ENCODE measurements at places on chromosomes 1 and 21.

- no peak for DNase-seq
These were observed 86.7 kb upstream of the ZRANB2 start for GRCh38 chr1:71167505-71167904.

- DNase-seq = peak; percentile 11
These were observed 2.5 kb downstream of the VWA1 start for GRCh38 chr1:1437904-1438376.

- DNase-seq = no peak
These were observed 156.2 kb upstream of the CAMK1G start for GRCh38 chr1:209427277-209427676.

GRCh38 chr1:200442023-200442422 is 32.2 kb upstream of the ZNF281 start:
- no peak for DNase-seq

- DNase-seq = no peak
These were observed 108.6 kb upstream of the RAB3GAP2 start for GRCh38 chr1:220380885-220381284.

GRCh38 chr1:114316204-114316603 is 162.5 kb upstream of the SYT6 start:
- DNase-seq = no peak

GRCh38 chr1:32199717-32200072 is 700 bp upstream of the CCDC28B start:
- DNase-seq = no peak

DNA sequence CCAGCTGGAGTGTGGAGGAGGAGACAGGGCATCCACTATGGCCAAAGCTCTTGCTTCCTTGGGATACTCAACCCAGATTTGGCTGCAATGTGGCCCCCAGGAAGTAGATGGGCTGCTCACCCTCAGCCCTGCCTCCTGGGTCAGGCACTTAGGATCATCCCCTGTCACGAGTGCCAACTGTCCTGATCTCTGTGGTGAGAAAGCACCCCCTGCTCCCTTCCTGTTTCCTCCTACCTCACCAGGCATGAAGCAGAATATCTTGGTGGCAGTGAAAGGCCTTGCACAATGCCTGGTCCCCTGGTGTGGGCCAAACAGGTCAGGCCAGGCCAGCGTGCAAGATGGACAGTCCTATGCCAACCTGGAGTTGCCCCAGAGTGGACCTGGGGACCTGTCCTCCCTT is 211.7 kb downstream of the GRIK3 start:
- no peak for DNase-seq

GRCh38 chr1:38783640-38784229 is 75.8 kb downstream of the RRAGC start:
- no peak for DNase-seq

DNA sequence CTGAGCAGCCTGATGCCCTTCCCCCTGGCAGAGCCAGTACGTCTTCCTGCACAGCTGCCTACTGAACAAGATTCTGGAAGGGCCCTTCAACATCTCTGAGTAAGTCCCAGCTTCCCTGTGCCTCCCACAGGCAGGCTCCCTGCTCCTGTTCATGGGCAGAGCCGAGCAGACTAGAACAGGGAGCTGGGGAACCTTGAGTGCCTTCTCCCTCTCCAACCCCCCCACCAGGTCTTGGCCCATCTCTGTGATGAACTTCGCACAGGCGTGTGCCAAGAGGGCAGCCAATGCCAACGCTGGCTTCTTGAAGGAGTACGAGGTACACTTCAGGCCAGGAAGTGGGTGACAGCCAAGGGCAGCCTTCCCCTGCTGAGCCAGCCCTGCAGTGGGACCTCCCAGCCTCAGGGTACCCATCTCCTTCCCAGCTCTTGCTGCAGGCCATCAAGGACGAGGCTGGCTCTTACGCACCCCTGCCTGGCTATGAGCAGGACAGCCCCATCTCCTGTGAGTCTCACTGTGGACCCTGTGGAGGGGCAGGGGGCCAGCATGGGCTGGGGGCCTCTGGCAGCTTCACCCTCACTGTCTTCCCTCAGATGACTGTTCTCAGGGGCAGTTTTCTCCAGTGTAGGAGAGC is 6.4 kb upstream of the LGR6 start:
- no peak for DNase-seq

DNA sequence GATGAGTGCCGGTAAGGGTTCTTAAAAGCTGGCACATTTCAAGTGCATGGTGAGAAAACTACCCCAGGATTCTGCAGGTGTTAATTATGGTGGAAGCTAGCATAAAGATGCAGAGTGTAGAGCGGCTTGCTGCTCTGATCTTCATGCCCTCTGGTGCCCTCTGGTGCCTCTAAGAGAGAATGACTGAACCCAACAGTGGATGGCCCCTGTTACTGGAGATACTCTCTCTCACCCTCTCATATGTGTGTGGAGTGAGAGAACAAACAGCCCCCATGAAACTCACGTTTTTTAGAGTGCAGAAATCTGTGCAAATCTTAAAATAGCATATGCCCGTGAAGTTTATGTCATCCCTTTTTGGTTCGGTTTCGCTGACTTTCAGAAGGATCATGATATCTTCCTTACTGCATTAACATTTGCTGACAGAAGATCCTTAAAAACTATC is 90.0 kb downstream of the GRIK1 start:
- peak; percentile 67 for DNase-seq

DNA sequence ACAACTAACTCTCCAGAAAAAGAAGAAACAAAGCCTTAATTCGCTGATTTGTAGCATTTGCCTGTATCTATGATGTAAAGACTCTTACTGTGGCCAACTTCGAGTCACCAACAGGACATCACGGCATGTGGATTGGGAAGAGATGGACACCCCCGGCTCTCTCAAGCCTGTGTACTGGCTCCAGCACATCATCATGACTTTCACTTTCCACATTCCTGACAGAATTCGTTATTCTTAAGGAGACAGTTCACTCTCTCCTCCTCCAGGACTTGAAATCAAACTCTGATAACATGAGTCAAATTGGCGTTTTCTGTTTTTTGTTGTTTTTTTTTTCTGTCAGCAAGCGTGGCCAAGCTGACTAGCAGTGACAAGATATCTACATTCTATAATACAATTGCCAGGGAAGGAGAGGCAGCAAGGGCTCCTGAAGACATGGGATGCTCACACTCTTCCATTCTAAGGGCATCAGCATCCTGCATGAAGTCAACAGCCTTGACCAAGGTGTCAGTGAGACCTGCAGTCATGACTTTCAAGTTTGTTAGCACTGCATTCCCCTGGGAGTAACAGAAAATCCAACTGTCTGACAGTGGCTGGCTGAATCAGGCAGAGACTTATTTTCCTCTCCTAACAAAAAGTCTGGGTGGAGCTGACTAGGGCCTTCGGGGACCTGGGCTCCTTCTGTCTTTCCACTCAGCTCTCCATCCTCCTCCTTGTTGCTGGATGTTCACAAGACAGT is 13.3 kb upstream of the TRAF3IP3 start:
- DNase-seq = no peak

- DNase-seq = no peak
These were observed 572.3 kb upstream of the PKN2 start for GRCh38 chr1:88111816-88112215.

GRCh38 chr21:20999659-21000058 is 1.4 kb downstream of the NCAM2 start:
- peak; percentile 62 for DNase-seq

- peak; percentile 6 for DNase-seq
These were observed 19.0 kb downstream of the TEX35 start for GRCh38 chr1:178531887-178532286.

DNA sequence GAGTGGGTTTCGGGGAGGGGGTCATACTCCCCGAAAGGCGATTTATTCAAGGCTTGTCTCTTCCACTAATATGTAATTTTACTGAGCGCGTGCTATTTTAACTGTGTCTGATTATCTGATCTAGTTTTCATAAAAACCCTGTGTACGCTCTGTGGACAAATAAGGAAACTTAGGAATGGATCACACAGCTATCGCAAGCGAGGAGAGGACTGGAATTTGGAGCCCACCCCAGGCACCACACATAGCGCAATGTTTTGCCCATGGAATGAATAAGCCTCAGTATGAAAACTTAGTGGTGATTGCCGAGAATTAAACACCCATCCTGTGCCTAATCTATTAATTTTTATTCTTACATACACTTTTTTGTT is 9.8 kb upstream of the RAB42 start:
- no peak for DNase-seq

DNA sequence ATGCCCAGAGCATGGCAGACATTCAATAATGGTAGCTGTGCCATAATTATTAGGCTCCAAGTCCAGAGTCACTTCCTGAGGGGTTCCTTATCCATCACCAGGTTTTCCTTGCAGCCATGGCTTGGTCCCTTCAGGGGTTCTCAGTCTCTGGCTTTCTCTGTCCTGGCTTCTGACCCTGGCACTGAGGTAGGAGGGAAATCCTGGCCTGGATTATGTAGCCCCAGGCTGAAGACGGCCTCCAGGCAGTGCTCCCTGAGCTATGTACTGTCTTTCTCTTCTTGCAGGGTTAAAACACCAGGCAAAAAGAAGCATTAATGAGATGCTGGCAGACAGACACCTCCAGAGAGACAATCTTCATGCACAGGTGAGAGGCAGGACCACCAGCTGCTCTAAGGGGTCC is 9.5 kb upstream of the PADI3 start:
- peak; percentile 64 for DNase-seq

DNA sequence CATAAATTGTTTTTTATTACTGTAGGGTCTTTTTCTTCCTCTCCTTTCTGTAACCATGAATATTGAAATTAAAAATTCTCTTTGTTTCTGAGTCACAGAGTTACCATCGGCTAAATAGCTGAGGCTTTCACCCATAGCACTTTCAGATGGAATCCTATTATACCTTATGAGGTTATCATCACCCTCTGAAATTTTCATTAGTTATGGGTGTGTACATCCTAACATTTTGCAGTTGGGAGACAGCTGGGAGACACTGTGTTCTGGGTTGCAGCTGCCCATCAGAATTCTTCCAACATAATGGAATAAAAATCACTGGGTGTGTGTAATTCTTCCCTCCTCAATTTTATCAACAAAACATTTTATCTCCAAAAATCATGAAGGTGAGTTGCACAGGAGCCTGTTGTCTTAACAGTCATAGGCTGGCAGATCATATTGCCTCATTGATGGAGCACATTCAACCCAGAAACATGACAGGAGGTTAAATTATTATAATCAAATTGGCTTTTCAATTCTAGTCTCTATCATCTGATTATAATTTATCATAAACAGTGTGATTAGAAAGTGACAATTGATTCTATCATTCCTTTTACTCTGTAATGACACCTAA is 17.4 kb downstream of the CYYR1 start:
- DNase-seq = no peak

DNA sequence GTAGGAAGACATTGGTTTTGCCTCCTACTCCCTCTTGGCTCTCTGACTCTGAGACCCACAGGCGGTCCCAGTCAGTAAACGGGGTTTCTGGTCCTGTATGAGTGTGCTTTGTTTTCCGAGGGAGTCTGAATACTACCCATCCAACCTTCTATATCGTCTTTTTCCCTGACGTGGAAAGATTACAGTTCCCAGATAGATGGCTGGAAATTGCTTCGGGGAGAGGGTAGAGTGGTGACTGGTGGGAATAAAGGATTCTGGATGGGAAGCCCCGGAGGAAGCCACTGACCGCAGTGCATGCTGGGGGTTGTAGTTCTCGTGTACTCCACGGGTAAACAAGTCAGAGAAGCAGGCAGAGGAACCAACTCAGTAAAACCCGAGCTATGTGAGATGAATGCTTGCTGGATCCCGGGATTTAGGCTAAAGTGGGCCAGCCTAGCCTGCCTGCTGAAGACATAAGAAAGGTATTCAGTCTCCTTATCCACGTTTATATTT is 66.2 kb upstream of the IRF2BP2 start:
- peak; percentile 36 for DNase-seq

- no peak for DNase-seq
These were observed 790 bp upstream of the TSNAX start for GRCh38 chr1:231527586-231528171.

DNA sequence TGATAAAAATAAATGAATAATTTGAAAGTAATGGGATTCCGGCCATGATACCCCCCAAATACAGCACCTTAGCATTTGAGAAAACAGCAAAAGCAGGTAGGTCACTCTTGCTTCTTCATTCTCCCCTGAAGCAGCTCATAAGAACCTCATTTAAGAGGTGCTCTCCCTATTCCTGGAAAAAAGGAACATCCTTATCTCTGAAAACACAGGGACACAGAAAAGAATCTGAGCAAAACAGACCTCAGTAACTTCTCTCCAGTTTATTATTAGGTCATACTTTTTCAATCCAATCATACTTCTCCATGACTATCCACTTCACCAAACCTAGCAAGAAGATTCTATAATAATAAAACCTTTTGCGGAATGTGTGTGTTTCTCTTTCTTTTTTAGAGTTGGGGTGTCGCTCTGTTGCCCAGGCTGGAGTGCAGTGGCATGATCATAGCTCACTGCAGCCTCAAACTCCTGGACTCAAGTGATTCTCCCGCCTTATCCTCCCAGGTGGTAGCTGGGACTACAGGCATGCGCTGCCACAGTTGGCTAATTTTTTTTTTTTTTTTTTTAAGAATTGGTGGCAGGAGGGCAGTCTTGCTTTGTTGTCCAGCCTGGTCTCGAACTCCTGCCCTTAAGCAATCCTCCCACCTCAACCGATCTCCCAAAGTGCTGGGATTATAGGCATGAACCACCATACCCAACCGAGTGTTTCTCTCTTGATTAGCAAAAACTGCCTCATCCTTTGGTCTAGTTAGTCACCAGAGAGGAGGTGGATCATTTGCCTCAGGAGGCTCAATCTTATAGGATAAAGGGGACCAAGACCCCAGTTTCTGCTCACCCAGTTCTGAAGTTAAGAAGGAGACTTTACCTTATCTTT is 10.6 kb upstream of the TRIM33 start:
- no peak for DNase-seq

GRCh38 chr21:44364151-44365053 is 11.0 kb downstream of the TRPM2 start:
- DNase-seq = no peak

GRCh38 chr1:42861014-42861399 is 14.6 kb downstream of the ZNF691 start:
- no peak for DNase-seq

DNA sequence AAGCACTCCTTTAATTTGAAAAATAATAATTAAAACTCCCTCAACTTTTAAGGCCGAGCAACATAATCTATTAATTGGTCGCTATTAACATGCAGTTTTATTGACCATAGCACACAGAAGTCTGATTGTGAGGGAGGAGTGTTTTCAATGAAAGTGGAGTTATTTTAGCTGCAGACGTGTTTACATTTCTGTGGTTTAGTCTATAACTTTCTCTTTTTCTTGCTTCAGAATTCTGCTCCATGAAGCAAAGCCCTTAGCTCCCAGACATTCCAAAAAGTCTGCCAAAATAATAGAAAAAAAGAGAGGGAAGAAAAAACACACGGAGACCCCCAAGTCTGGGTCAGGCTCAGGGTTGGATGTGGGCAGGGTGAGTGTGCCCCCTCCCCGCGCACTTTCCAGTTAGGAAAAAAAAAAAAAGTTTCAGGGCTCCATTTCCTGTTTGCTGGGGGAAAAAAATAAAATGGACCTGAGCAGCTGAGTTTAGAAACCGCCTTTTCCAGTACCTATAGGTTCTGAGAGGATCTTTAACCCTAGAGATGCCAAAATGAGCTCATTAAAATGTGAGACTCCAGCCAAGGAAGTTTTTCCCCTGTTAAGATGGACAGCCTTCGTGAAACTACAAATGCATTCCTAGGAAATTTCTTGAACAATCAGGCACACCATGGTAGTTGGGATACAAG is 143.7 kb upstream of the ETS2 start:
- no peak for DNase-seq
